ENCODE measurements at places on chromosomes 5 and 9. TPM values are rescaled to one million over a fixed set of nuclear protein-coding genes. Genes with fewer than 3 reads are reported as not detected.

Gene ARL10
- total RNA-seq = 8.0 TPM

Gene SLC6A3
- total RNA-seq = not detected

Gene SFXN1
- total RNA-seq = 54.1 TPM

Gene PCDHGA8
- 2.3 TPM for total RNA-seq

Gene C9orf153
- not detected for total RNA-seq
